H7 (cell line): ENCODE measurements at places on chromosomes 7 and 10.

DNA sequence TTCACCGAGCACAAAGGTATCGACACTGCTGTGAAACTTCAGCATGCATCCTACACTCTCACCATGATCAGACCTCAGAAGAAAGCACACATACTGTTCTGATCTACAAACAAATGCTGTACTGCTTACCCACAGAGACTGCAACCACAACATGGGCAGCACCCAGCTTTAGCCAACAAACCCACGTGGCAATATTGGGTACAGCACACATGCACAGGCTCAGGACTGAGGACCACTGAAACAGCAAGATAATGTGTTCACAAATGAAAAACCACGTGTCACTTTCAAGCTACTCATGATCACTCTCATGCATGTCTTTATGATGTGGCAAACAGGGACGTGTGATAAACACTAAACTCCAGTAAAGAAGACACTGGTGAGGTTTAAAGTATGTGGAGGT, 119.3 kb upstream of the PTN start:
- no peak for DNase-seq

DNA sequence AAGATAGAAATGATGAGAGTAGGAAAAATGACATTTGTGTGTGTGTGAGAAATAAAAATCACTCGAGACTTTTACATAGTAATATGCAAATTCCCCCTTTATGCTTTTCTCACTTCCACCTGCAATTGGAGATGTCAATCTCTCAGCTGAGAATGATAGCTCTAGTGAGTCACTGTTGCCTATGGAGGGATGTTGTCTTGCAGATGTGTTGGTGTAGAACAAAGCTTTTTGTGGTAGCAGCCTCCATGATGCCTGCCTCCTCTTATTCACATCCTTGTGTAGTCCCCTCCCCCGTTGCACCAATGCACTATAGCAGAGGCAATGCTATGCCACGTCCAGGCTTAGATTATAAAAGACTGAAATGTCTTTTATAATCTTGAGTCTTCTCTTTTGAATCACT, 33.8 kb downstream of the SPAG6 start:
- DNase-seq = no peak

DNA sequence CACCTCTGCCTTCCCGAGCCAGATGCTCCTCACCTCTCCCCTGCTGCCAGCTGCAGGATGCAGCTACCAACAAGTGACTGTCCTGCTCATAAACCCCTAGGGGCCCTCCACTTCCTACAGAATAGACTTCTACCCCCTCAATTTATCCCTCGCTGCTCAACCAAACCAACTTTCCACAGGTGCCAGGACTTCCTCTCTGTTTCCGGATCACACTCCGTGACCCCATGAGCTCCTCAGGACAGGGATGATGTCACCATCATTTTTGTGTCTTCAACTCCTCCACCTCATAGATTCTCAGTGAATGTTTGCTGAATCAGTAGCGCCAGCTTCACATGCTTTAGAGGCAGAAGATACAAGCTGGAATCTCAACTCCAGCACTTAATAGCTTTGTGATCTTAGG, 25.8 kb upstream of the ADRB1 start:
- no peak for DNase-seq

DNA sequence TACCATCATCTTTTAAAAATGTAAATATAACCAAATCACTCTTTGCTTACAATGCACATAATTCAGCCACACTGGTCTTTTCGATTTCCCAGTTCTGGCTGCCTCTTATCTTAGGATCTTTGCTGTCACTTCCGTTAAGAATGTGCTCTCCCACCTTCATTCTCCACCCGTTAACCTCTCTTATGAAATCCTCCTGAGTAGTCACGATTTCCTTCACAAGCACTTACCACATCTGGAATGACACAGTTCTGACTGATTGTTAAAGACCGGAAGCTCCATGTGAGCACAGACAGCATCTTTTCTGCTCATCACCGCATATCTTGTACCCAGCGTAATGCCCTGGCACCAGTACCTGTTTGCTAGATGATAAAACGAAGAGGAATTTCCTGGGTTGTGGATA, 84.3 kb downstream of the CUL2 start:
- DNase-seq = no peak

GRCh38 chr10:103823706-103824272, 31.6 kb downstream of the SH3PXD2A start:
- peak; percentile 57 for DNase-seq

GRCh38 chr10:86655173-86655540, 810 bp downstream of the OPN4 start:
- DNase-seq = peak; percentile 38

DNA sequence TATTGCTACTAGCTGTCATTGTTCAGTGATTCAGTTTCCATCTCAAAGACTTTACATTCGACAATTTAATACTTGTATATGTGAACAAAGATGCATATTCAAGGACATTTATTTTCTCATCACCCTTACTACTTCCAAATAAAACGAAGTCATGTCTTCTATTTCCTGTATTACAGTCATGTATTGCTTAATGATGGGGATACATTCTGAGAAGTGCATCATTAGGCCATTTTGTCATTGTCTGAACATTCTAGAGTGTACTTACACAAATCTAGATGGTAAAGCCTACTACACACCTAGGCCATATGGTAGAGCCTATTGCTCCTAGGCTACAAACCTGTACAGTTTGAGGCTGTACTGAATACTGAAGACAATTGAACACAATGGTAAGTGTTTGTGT, 6.5 kb downstream of the C10orf95 start:
- DNase-seq = no peak

DNA sequence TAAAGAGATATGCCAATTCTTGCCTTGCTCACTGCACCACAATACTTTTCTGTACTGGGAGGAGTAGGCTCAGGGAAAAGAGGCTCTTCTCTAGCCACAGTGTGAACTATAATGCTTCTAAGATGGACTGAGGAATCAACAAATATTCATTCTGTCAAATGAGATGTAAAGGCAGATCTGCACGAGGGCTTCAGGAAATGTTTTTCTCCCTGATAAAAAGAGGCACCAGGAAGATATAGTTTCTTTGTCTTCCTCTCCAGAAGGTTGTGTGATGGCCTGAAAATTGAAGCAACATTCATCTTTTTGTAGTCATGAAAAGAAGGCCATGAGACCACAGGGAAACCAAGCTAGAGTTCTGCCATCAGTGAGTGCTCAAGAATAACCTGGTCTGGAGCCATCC, 79.1 kb upstream of the NME8 start:
- no peak for DNase-seq

DNA sequence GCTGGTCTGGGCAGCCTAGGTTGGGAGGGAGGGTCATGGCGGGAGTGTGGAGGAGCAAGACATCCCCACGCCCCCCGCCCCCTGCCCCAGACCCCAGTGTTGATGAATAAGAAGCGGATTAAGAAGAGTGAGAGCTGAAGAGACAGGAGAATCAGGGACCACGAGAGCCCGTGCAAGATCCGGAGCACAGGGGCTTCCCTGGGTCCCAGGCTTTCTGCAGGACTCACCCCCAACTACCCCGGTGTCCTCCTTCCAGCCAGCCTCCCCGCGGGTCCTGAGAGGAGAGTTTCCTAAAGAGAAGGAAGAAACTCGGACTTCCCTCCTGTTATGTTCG, 20.1 kb downstream of the GHRHR start:
- no peak for DNase-seq

GRCh38 chr10:114823077-114823463, 1.5 kb downstream of the FHIP2A start:
- DNase-seq = no peak

GRCh38 chr7:104795616-104796398, 218.2 kb upstream of the KMT2E start:
- no peak for DNase-seq

DNA sequence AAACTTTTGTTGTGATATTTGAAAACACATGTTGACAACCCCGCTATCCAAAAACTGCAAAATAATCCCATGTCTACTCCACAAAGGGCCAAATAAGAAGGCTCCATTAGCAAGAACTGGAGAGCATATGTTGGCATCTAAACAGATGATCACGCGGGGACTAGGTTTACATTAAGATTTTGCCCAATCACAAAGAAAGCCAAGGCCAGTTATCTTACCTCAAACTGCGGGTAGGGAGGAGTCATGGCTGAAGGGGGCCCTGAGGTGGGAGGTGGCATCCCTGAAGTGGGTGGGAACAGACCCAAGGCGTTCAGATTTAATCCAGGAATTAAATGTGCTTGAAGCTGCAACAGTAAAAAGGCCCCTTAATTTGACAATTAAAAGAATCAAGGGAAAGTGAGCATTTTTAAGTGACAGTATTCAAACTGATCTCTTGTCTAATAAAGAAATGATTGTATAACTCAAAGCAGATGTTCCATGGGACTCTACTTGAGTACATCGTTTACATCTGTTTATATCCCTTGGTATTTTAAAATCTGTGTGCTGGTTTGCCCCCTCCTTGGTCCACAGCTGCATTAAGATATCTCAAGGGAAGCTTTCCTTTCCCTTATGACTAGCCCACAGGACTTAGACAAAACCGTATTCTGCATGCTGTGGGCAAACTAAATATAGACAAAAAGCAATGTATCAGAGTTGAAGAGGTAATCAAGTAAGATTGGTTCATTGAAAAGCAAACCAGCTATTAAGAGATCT, 42.9 kb downstream of the MALSU1 start:
- no peak for DNase-seq

GRCh38 chr7:99267841-99268576, 4.6 kb upstream of the MYH16 start:
- no peak for DNase-seq

GRCh38 chr7:42573881-42574672, 337.1 kb upstream of the GLI3 start:
- DNase-seq = no peak

GRCh38 chr7:93284908-93285307, 52.7 kb downstream of the VPS50 start:
- DNase-seq = no peak

DNA sequence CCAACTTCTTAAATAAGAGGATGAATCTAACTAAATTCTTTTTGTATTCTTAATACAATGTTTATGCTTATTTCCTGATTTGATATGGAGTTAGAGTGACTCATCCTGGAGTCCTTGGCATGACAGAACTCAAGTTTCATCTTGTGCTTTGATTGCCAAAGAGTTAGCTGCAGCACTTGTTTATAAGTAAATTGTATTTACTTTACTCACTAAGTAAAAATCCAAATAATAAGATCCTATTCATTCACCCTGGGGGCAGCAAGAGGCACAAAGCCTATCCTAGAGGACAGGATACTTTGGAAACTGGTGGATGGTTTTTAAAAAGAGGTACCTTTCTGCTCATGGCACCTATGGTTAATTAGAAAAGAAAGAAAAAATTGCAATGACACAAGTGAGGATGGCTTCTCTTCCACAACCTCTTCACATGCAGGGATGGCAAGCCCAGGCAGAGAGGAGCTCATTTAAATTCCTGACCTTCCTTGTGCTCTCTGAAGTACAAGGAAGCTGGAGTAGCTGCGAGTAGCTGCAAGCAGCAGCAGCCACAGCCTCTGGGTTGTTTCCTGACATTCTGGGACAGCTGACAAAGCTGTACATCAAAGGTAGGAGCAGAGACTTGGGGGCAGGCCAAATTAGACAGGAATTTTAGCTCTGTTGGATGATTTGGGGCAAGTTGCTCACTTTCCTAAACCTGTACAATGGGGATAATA, 28.5 kb upstream of the CROT start:
- no peak for DNase-seq

DNA sequence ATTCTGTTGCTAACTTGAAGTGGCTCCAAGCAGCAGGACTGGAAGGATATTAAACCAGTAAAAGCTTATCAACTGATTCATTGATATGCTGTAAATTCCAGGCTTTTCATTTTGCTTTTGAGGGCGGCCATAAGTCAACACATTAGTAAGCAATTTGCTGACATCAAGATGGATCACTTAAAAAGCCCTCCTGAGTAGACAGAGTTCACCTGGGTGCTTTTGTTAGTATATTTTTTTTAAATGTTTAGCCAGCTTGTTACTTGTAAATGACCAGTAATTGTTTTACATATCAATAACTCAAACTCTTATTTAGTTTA, 26.5 kb downstream of the RNF32 start:
- DNase-seq = no peak

DNA sequence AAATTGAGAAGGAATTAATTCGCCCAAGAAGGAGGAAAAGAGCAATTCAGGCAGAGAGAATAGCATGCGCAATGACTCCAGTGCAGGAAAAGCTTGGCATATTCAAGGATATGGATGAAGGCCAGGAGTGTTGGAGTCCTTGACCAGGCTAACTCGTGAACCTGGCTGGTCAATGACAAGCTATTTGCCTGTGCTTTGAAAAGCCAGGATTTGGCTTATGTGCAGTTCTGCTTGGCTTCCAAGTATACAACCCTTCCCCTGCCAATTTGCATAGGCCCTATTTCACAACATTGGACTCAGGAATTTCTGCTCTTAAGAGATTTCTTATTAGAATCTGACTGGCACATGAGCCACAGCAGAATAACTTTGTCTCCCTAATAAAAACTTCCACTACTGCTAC, 72.3 kb upstream of the SP8 start:
- DNase-seq = no peak

GRCh38 chr10:98090822-98091221, 43.6 kb upstream of the R3HCC1L start:
- no peak for DNase-seq

- DNase-seq = no peak
Observed at GRCh38 chr10:31803606-31804351, 124.9 kb downstream of the ARHGAP12 start.

DNA sequence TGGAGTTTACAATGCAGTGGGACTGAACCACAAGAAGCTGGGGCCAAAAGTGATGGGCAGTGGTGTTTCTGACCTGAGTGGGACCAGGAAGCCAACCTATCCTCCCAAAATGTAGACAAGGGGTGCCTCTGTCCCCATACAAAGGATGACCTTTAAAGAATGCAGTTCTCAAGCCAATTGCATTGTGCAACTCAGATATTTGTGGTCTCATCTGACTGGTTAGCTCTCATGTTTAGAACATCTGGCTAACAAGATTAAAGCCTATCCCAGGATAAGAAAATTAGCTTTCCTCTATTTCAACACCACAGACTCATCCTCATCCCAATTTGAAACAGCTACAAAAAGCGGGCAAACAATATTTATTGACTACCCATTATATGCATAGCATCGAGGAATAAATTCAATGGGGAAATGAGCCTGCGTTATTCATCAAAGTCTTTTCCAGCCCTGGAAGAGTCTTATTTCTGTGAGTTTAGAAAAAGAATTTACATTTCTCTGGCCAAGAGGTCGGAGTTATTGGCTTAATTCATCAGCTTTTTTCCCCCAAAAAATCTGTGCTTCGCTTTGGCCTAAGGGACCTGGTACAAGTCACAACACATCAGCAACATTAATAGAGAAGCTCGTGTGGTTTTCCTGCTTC, 26.7 kb downstream of the ELMO1 start:
- DNase-seq = no peak
